Skeletal muscle tissue (tissue), 5 donors: ENCODE measurements at places on chromosomes 7 and 10. TPM values are rescaled to one million over a fixed set of nuclear protein-coding genes. Genes with fewer than 3 reads are reported as not detected.

The MKX gene
- total RNA-seq, result 5.2 TPM

The TSPAN12 gene
- 33.4 TPM for total RNA-seq

The CCDC136 gene
- total RNA-seq, result 4.7 TPM

The CXCL12 gene
- total RNA-seq, result 83.5 TPM

The PTPN20 gene
- 3.7 TPM for total RNA-seq

The CELF2 gene
- total RNA-seq, result 31.8 TPM

The GPRIN2 gene
- 0.52 TPM for total RNA-seq

The MACC1 gene
- not detected for total RNA-seq

The SKAP2 gene
- 4.2 TPM for total RNA-seq

The SYCE1 gene
- total RNA-seq, result not detected

The CPVL gene
- total RNA-seq, result 25.1 TPM

The MMD2 gene
- not detected for total RNA-seq

The SLC35G1 gene
- total RNA-seq, result 1.0 TPM

The CFAP70 gene
- 1.6 TPM for total RNA-seq

The NFKB2 gene
- 11.0 TPM for total RNA-seq

The MBL2 gene
- total RNA-seq, result not detected

The MYOZ1 gene
- 1,224 TPM for total RNA-seq

The HUS1 gene
- total RNA-seq, result 10.4 TPM
